Hepatocyte (in vitro differentiated cells): ENCODE measurements at places on chromosomes 2 and 18. TPM values are rescaled to one million over a fixed set of nuclear protein-coding genes. Genes with fewer than 3 reads are reported as not detected.

DNA sequence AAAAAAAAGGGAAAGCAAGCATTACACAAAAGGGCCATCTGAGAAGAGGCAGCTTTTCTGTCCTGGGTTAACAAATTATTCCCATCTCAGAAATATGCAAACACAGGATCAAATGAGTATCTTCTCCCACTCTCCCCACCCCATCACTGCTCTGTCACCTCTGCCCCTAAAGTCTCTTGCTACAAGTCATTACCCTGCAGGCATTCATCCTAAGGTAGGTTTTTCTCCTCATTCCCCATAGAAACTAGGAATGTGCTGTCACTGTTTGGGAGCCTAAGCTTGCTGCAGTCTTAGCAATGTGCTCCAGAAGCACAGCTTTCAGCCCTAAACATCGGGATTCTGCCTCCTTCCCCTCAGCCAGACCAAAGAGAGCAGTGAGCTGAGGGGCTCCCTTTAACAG lies 3.6 kb downstream of the LRRTM1 start:
- DNase-seq: no peak

DNA sequence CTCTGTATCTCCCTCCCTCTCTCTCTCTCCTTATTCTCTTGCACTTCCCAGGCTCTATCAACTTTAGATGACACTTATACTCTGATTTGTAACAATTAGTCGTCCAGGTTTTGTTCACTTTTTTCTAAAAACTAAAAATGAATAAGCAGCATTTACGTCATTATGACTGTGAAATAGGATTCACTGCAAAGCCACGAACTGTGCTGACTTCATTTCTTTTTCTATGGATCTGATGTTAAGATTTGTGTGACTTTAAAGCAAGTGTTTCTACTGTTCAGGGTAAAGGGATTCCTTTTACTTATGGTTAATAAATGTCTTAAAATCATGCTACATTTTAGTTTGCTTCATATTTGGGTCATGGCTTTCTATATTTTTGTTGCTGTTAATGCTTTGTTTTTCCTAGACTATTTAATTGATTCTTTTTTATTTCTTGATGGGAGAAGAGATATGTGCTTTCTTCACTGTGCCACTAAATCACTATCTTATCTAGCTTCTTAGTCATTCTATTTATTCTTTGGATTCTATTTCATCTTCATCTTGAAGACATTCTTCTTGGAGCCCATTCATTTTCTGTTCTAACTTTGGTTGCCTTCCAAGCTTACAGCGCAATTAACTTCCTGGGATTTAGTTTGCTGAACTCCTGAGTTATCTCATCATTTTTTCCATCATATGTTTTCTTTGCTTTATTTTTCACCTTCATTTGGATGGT lies 480.4 kb upstream of the TRIB2 start:
- DNase-seq: no peak

- no peak for DNase-seq
These were observed 293.8 kb upstream of the SLC14A2 start for GRCh38 chr18:45321520-45321919.

GRCh38 chr2:238965371-238966071 lies 117.6 kb downstream of the TWIST2 start:
- no peak for DNase-seq

DNA sequence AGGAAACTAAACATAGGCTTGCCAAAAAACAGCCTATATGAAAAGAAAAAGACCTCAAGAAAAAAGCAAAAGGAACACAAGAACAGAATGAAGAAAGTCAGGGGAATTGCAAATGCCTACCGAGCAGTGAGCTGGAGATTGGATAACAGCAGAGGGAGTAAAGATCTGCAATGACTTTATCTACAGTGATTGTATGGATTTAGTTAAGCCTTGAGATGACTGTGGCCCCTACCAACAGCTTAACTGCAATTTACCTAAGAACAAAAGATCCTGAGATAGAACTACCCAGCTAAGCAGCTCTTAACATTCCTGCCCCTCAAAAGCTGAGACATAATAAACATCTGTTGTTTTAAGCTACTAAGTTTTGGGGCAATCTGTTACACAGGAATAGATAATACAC lies 20.5 kb downstream of the LNPK start:
- DNase-seq: no peak

DNA sequence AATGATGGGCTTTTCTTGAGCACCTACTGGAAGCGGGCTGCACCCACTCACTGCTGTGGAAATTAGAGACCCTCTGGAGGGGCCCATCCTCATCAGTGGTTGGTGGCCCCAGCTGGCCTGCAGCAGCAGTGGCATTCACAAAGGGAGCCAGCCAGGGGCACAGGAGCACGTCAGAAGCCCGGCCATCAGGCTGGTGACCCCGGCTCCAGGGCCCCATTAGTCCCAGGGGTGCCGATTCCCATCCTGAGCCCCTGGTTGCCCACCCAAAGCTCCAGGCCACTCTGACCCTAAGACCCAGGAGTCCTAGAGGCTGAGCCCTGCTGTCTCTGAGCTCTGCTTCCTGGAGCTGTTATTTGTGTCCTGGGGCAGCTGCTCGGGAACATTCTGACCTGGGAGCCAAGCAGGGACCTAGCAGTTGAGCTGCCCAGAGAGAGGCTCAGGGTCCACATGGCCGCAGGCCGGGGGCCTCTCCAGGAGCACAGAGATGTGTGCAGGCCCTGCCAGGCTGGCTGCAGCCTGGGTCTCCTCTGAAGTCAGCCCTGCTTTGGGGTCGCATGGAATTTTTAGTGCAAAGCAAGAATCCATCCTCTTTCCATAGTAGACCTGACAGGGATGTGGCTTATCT lies 207.2 kb downstream of the KLHL29 start:
- no peak for DNase-seq

- DNase-seq: no peak
These were observed 31.6 kb downstream of the CYBRD1 start for GRCh38 chr2:171553858-171554257.

Gene NEB
- polyA plus RNA-seq: 0.75 and 3.4 TPM in 2 replicates

Gene NOSTRIN
- polyA plus RNA-seq: 5.8 and 10.1 TPM in 2 replicates

Gene APOB
- 123 and 184 TPM in 2 replicates for polyA plus RNA-seq

Gene WNT10A
- polyA plus RNA-seq: 1.9 and 5.7 TPM in 2 replicates

Gene SGO2
- 4.9 and 7.0 TPM in 2 replicates for polyA plus RNA-seq
